ENCODE measurements at places on chromosomes 7 and 10.

- no peak for DNase-seq
Measured at GRCh38 chr10:118504467-118505205, 90.8 kb downstream of the PRLHR start.

DNA sequence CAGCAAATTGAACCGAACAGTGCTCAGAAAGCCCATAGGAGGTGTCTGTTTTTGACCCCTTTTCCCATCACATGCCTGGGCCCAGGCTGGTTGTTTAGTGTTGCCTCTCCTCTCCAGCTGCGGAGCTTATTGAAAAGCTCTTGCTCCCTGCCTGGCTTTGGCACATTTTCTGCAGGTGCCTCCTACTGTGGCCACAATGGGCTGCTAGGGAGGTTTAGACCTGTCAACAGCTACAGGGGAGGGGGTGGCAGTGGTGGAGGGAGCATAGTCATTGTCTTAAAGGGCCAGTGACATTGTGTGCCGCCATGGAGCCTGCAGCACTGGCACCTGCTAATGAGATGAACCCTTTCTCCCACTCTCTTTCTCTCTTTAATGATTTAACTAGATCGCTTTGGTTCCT is 13.2 kb upstream of the ENO4 start:
- no peak for DNase-seq

- no peak for DNase-seq
Measured at GRCh38 chr10:124447751-124448466, 1.9 kb downstream of the NKX1-2 start.

DNA sequence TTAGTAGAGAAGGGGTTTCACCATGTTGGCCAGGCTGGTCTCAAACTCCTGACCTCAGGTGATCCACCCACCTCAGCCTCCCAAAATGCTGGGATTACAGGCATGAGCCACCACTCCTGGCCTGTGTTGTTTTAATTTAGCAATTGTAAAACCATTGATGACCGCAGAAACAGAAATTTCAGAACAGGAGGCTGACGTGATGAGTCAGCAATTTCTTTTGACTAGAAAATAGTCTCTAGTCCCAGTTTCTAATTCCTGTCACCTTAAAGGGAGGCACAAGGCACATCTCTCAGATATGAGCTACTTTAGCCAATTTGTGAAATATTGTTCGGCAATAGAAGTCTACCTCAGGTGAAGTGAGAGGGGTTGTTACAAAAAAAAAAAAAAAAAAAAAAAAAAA is 440.8 kb upstream of the C7orf33 start:
- peak; percentile 31 for DNase-seq

DNA sequence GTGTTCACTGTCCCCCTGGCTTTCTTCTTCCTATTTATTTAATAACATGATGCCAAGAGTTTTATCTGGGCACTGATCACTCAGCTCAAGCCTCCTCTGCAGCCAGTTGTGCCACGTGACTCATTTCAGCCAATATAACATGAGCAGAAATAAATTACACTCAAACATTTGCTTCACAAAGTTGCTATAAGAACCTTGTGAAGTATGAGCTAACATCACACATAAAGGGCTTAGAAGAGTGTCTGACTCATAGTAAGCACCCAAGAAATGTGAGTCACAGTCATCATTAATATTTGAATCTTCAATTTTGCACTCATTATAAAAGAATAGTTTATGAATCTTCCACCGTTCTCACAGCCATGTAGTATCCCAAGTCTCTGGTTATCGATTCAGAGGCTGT is 414.6 kb upstream of the NPVF start:
- DNase-seq, result no peak

DNA sequence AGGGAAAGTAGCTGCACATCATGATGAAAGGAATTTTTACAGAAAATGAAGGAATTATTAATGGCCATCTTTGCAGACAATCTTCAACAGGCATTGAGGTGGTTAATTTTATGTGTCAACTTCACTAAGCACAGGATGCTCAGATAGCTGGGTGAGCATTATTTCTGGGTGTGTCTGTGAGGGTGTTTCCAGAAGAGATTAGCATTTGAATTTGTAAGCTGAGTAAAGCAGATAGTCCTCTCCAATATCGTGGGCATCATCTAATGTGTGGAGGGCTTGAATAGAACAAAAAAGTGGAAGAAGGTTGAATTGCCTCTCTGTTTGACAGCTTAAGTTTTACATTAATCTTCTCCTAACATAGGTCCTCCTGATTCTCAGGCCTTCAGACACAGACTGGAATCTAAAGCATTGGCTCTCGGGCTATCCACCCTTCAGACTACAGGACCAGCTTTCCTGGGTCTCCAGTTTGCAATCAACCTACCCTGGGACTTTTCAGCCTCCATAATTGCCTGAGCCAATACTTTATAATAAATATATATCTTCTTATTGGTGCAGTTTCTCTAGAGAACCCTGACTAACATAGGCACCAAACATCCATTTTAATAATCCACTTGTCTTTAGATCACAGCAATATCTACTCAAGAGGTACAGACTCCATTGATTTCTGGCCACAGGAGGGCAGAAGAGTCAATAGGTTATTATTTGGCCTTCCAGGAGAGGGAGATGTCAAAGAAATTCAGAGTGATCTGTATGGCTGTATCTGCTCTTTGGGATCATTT is 10.5 kb upstream of the CRPPA start:
- peak; percentile 36 for DNase-seq

DNA sequence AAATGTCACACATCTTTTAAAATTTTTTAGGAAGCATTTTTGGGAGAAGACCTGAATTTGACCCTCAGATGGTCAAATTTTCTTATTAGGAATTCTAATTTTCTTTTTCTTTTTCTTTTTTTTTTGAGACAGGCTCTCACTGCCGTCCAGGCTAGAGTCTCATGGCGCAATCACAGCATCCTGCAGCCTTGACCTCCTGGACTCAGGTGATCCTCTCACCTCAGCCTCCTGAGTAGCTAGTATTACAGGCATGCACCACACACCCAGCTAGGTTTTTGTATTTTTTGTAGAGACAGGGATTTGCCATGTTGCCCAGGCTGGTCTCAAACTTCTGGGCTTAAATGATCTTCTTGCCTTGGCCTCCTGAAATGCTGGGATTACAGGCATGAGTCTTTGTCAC is 65.4 kb downstream of the AKAP9 start:
- no peak for DNase-seq

GRCh38 chr10:3389130-3389529 is 216.5 kb upstream of the PITRM1 start:
- no peak for DNase-seq

DNA sequence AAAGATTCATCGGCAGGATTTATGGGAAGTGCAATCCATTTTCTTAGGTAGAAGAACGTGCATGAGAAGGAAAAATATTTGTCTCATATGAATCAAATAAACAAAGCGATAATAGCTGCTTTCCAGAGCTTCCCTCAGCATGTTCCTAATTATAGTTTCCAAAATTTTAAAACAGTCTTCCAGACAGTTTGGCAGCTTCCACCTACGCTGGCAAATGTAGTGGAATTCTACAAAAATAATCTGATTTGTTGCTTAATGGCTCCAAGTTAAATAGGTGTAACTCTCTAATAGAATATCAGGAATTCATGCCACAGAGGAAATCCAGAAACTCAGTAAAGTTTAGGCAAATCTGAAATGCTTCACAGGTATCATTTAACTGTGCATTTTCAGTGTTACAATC is 23.3 kb upstream of the AGBL3 start:
- no peak for DNase-seq

- no peak for DNase-seq
Measured at GRCh38 chr10:116771959-116772585, 29.7 kb upstream of the HSPA12A start.

GRCh38 chr7:101625031-101625791 is 3.9 kb downstream of the MYL10 start:
- no peak for DNase-seq

GRCh38 chr10:55822096-55822495 is 539.0 kb downstream of the ZWINT start:
- DNase-seq, result no peak

DNA sequence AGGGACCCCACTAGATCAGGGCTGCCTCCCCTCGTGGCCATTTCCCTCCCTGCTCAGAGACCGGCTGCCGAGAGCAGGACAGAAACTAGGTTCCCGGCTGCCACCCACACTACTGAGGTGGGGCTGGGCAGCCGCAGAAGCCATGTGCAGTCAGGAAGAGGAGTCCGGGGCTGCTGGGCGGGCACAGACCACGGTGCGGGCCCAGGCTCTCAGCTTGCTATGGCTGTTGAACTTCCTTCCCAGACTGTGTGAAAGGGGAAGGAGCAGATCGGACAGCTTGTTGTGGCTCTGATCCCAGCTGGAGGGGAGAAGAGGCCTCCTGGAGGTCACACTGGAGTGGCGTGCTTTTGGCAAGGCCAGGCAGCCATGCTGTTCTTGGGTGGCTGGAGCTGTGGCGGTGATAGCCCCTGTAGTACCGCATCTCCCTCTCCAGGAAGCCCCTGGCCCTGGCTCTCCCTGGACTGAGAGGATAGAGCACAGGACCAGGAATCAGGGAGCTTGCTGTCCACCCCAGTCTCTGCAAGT is 56.8 kb downstream of the HK1 start:
- no peak for DNase-seq

DNA sequence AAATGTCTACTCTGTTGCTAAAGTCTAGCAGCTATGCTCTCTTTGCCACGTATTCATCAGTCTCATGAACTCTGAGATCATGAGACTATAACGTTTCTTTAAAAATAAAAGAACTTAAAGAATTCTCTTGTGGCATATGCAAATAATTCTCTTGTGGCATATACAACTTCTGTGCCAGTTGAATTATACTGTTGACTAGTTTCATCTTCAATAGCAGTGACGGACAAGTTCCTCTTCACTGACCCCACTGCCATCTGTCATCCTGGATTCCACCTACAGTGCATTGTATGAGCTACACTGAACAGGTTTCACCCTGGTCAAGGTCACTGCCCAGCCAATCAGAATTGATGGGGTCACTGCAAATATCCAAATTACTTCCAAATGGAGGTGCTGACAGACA is 88.2 kb downstream of the CD36 start:
- DNase-seq, result no peak

DNA sequence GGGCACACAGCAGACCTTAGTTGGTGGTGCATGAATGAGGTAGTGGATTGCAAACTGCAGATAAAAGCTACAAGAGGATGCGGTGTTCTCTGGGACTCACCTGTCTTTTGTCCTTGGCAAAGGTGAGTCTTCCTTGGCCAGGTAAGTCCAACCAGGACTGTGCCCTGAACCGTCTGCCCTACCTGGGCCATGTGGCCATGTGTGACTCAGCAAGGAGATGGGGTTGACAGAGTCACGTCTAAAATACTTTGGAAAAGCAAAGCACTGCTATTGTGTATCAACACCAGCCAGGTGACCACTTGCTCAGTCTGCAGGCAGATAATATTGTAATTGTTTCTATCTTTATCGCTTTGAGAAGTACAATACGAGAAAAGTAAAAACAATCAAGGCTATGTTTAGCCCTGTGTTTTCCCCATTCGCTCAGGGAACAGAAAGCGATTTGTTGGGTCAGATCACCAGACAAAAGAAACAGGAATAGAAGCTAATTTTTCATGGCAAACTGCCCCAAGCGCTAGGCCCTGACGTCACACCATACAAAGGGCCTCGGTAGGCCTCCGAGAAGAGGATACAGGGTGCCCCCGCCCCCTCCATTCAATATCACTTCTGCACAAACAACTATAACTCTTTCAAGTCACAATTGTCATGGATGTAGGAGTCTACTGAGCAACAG is 57.3 kb downstream of the FAM53B start:
- DNase-seq, result no peak

DNA sequence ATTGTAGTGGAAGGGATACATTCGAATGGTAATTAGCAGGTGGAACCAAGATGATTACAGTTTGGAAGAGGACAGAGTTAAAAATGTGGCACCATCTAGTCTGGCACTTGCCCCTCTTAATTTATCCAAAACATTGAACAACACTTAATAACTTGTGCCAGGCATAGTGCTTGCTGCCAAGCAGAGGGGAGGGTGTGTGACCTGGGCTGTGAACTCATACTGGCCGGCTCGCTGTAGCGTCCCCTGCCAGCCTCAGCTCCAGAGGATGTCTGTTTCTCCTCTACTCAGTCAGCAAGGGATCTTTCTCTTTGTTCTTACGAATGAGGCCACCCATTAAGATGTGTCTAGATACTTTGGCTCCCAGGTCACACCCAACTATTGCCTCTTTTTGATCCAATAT is 179.4 kb upstream of the INHBA start:
- no peak for DNase-seq

DNA sequence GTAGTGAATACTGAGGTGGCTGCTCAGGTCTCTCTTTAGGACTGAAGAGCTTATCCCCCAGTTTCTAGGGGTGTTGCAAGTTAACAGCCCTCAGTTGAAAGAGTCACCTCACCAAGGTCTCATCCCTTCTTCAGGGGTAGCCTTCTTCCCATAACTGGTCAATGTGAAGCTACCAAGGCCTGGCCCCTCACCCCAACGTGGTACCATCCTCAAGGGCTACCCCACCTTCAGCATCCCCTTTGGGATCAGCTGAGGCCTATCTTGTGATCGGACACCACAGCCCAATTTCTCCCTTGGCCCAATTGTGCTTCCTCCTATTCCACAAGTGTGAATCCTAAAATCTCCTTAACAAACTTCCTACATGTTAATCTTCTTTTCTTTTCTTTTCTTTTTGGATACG is 289.5 kb upstream of the MKLN1 start:
- DNase-seq, result no peak

GRCh38 chr7:70406186-70406949 is 725.6 kb upstream of the GALNT17 start:
- DNase-seq, result no peak

DNA sequence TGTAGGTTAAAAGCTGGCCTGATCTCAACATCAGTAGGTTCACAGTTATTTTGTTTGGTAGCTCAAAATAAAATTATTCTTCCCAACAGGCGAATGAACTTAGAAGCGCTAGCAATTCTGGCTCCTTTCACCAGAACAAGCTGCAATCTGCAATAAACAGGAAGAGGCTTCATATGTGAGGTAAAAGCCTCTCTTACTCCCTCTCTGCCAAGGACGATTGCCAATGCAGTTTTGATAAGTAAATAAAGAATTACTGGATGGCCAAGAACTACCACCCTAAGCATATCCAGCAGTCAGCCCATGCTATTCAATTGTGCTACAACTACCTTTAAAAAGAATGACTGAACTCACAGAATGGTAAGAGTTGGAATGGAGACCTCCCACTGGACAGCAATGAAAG is 150.0 kb upstream of the LAMB4 start:
- no peak for DNase-seq

DNA sequence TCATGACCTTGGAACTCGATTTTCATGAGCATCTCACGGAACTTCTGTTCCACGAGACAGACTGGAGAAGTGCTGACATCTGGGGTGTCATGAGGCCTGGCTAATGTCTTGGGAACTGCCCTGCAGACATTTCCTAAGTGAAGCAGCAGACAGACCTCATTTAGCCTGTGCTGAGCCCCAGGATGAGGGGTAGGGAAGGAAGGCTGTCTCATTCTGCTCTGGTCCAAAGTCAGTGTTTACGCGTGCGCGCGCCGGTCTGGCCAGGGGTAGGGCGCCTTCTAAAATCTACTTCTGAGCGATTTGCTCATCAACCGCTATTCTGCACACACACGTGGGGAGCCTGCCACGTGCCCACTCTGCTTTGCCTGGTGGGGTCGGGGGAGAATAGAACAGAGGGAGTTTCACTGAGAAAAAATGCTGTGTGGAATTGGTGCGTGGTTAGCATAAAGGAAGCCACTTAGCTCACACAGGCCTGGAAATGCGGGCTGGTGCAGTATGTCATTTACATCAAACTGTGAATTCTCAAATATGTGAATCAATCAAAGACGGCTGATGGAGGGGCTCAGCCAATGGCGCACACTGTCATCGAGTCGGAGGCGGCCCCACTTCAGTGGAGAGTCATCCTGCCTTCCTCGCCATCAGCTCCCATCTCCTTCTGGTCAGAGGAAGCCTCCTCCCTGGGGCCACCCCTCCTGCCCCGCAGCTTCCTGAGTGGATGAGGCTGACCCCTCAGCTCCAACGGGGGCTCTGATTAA is 335.1 kb downstream of the ADARB2 start:
- DNase-seq, result no peak
